ENCODE measurements at places on chromosomes 16 and 17.

DNA sequence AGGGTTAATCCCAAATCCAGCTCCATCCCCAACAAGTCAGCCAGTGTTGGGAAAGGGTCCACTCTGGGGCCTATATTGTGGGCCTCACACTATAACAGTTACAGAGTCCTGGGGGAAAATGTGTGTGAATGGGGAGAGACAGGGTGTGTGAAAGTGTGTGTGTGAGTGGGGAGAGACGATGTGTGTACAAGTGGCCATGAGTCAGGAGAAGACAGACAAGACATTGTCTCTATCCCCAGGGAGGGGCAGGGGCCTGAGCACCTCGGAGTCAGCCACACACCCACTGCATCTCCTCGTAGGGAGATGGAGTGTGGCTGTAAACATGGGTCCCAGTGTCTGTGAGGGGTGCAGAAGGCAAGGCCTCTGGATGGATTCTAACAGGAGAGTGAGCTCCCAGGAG, 2.9 kb downstream of the CRHR1 start:
- no peak for ATAC-seq

DNA sequence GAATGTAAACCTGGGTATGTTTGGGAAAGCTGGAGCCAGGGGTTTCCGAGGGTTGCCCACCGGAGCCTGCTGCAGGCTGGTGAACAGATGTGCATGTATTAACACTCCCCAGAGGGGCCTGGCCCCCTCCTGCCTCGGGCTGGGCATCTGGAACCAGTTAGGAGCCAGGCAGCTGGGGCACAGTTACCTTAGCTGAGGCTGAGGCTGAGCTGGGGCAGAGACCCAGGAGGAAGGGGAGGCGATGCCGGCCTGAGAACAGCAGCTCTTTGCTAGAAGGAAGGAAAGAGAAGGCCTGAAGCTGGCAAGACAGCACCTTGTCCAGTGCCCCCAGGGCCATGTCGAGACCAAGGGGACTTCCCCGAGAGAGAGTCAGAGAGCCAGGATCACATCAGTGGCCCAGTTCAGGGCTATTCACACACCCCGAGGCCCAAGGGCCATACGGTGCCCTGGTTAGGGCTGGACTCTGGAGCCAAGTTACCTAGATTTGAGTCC, 65.8 kb downstream of the RMI2 start:
- no peak for ATAC-seq

- no peak for ATAC-seq
These were observed 14.8 kb downstream of the VAC14 start for GRCh38 chr16:70786020-70786755.

DNA sequence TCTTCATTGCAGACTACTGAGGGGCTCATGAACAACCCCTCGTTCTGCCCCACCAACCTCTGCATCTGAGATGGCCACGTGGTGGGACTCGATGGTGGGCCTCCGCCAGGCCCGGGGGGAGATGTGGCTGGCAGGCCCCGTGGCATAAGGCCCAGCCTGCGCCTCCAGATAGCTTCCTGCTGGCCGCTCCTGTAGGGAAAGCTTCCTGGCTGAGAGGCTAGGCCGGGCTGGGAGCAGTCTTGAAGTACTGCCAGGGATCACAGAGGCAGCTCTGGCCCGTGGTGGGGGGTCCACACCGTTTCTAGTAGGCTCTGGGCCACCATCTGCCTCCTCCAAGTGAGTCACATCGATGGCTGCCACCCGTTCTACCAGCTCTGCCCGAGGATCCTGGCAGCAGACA, 7.6 kb downstream of the CAMKK1 start:
- no peak for ATAC-seq

DNA sequence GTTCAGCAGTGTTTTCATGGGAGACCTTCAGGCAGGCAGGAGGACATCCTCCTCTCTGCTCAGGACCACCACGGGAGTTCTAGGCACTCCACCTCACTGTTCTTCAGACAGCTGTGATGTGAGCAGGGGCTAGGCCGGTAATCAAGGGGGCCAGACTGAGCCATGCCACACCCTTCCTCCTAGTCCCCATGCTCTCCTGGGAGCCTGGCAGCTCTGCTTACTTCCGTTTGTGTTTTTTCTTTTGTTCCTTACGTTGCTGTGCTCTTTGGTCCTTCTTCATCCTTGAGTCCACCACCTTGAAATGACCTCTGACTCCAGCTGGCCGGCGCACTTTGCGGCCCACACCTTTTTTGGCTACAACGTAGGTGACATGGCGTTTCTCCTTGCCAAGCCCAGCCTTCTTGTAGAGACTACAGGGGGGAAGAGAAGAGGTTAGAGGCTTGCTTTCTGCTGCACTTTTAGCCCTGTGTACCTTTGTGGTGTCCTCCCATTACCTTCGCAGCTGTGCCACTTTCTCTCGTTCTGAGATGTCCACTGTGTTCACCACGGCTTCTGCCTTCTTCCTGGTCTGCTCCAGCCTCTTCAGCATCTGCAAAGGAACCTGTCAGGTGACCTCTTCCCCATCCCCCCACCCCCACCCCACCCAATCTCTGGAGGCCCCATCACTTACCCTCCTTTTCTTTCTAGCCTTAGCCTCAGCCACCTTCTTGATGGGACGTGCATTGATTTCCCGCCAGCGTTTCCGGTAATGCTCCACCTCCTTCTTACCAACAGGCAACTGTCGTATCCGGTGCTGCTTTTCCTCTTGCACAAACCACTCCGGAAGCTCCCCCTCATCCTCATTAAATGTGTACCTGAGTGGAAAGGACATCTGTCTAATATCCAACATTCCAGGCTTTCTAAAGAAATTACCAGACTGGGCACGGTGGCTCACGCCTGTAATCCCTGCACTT, 7.4 kb upstream of the PSMC5 start:
- no peak for ATAC-seq

DNA sequence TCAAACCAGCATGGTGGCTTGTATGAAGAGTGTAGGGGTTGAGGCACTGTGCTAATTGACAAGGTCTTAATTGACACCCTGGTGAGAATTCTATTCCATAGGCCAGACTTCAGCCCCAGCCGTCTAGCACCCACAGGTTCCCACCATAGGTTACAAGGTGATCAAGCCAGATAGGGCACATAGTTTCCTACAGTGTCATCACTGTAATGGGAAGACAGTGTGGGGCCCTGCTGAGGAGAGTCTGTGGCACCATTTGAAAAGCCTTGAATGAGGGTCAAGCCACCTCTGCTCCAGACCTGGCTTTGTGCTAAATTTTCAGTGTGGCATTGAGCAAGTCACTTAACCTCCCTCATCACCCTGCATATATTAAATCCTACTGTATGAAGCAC, 36.2 kb downstream of the YPEL2 start:
- peak; percentile 21 for ATAC-seq

DNA sequence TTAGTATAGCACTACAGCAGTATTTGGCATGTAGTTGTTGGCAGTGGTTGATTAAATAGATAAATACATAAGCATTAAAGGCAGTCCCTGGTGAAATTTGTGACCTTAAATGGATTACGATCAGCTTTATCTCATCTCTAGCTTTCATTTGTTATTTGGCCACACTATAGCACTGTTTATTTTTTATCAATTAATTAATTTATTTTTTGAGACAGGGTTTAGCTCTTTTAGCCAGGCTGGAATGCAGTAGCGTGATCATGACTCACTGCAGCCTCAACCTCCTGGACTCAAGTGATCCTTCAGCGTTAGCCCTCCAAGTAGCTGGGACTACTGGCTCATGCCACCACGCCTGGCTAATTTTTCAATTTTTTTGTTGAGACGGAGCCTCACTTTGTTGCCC, 18.7 kb upstream of the ARHGAP17 start:
- ATAC-seq: no peak

DNA sequence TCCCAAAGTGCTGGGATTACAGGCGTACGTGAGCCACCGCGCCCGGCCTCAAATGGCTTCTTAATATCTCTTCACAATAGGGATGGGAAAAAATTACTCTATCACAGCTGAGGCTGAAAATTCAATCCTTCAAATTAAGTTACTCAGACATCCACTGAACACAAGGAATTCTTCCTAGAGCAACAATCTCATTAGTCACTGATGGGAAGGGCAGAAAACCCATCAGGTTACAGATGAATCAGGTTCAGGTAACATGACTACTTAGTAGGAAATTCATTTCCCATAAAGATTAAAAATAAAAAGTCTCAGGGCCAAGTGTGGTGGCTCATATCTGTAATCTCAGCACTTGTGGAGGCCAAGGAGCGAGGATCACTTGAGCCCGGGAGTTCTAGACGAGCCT, 42.5 kb upstream of the ABR start:
- ATAC-seq: no peak

GRCh38 chr16:66924527-66925321, 611 bp downstream of the RRAD start:
- peak; percentile 65 for ATAC-seq

DNA sequence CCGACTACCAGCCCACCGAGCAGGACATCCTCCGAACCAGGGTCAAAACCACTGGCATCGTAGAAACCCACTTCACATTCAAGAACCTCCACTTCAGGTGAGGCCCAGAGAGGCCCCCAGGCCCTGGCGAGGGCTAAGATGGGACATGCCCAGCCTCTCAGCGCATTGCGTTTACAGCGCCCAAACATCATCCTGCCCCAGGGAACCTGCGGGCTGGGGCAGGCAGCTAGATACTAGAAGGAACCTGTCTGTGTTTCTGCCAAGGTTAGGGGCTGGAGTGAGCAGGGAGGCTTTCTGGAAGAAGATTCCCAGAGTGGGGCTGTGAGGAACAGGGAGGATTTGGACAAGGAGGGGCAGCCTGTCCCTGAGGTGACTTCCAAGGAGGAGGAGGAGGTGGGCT, 90.6 kb downstream of the AMFR start:
- ATAC-seq: no peak

- ATAC-seq: no peak
These were observed 3.7 kb upstream of the CDC42EP4 start for GRCh38 chr17:73315471-73315870.

DNA sequence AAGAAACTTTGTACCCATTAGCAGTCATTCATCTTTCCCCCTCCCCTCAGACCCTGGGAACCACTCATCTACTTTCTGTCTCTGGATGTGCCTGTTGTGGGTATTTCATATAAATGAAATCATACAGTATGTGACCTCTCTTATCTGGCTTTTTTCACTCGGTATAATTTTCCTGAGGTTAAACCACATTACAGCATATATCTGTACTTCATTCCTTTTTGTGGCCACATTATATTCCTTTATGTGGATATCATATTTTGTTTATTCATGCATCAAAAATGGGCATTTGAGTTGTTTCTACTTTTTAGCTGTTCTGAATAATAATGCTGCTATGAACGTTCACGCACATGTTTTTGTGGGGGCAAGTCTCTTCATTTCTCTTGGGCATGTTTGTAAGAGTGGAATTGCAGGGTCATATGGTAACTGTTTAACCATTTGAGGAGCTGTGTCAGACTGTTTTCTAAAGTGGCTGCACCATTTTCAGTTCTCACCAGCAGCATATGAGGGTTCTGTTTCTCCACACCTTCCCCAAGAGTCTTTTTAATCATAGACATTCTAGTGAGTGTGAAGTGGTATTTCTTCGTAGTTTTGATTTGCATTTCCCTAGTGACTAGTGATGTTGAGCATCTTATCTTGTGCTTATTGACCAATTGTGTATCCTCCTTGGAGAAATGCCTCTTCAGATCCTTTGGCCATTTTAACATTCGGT, 3.8 kb downstream of the SNX29 start:
- no peak for ATAC-seq

- no peak for ATAC-seq
These were observed 127.2 kb upstream of the RCVRN start for GRCh38 chr17:10032118-10032852.

DNA sequence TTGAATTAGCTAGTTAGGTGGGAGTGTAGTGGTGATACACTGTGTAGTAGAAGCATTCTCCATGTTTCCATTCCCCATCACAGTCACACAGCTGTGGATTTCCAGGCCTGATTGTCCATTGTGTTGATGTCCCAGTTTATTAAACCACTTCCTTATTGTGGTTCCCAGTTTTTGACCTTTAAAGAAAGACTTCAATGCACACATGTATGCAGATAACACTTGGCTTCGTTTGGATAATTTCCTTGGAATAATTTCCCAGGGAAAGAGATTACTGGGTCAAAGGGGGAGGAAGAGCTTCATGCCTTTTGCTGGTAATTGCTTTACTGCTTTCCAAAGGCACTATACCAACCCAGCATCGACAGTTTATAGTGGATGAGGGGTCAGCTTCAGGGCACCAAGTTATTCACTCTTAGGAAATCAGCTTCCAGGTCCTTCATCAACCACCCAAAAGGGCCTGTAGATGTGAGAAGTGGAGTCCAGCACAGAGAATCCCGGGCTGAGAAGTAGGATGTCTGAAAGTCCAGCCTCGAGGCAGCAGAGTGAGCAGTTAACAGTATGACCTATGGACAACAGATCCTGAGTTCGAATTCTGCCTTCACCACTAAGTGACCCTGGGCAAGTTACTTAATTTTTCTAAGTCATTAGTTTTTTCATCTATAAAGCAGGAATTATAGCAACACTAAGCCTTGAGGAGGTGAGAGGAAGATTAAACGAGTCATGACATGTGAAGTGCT, 31.3 kb upstream of the TNS4 start:
- no peak for ATAC-seq

DNA sequence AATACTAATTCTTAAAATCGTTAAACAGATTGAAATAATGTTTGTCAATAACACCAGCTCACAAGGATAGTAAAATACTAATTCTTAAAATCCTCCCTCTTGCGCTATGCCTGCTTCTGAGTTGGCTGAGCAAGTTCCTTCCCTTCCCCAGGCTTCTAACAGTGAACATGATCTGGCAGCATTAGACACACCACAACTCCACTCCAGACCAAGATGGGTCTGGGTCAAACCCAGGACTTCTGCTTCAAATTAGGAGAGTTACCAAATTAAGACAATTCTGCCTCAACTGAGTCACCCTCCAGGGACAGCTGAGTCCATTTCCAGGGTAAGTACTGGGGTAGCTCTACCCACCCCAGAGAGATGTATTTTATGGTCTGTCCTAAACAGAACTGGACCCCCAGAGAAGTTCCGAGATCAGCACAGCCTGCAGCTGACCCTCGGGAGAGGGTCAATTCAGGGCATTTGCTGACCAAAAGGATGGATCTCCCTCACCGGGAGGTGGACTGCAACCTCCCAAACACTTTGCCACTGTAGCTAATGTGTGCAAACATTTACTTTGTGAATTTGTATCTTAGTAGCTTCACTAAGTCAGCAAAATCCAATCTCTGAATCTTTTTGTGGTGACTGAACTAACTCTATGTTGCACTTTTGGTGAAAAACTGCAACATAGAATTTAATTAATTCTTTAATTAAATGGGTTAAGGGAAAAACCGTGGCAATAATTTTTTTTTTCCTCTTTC, 48.8 kb downstream of the ADCY9 start:
- ATAC-seq: no peak
